BJ (cell line): ENCODE measurements at places on chromosomes 1 and 21.

DNA sequence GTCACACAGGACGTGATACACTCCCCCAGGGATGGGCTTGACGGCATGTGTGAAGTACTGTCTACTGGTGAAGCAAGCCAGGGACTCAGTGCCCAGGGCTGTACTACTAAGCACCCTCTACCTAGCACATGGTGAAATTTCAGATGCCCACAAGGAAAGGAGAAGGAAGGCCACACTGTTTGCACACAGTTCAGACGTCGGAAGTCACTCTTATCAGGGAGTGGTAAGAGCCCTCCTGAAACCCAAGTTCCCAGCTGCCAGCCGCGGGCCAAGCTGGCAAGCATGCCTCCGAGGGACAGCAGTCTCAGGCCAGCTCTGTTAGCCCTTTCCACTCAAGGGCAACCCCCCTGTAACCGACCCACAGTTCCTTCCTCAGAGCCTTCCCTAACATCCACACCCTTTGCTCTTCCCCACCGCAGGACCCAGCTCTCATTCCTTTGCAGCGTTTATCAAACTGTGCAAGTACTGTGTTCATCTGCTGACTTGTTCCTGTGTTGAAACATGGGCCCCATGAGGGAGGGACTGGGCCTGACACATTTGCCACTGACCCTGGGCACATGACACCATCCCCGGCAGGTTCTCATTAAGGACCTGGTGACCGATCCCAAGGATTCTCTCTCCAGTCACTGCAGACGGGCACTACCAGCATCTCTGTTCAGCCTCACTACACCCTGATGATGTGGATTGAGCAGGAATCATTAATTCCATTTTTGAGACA lies 58.5 kb downstream of the SLC66A1 start:
- DNase-seq = no peak

- DNase-seq = peak; percentile 21
These were observed 219.5 kb downstream of the TPR start for GRCh38 chr1:186155594-186155993.

DNA sequence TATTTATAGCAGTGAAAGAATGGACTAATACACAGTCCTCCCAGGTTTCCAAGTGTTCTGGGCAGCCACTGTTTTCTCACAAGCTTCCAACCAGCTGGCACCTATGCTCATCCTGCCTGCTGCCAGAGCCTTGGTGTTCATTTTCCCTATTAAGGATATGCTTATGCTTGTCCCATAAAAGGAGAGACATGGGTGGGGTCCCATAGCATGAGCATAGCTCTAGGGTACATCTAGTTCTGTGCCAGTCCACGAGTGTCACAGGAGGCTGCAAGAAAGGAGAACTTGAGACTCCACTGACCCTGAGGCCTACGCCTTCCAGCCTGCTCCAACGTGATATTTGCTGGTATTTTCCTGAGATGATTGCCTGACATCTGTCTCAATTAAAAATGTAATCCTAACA lies 192.4 kb upstream of the PTGFR start:
- DNase-seq = no peak

DNA sequence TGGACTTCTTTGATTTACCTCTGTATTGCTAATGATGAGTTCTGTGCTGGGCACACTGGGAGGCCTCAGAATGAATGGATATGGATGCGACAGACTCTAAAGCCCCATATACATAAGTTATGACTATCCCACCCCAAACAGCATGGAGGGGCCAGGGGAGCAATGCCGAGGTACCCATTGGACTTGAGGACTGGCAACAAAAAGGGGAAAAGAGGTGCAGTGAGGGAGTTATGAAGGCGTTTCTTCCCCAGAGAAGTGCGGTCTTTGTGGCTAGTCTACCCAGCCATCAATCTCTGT lies 15.2 kb upstream of the CDCA8 start:
- no peak for DNase-seq

- DNase-seq = no peak
These were observed 106.7 kb downstream of the CAMTA1 start for GRCh38 chr1:6891781-6892579.

- DNase-seq = no peak
These were observed 48.7 kb upstream of the DMRTA2 start for GRCh38 chr1:50471967-50472366.

DNA sequence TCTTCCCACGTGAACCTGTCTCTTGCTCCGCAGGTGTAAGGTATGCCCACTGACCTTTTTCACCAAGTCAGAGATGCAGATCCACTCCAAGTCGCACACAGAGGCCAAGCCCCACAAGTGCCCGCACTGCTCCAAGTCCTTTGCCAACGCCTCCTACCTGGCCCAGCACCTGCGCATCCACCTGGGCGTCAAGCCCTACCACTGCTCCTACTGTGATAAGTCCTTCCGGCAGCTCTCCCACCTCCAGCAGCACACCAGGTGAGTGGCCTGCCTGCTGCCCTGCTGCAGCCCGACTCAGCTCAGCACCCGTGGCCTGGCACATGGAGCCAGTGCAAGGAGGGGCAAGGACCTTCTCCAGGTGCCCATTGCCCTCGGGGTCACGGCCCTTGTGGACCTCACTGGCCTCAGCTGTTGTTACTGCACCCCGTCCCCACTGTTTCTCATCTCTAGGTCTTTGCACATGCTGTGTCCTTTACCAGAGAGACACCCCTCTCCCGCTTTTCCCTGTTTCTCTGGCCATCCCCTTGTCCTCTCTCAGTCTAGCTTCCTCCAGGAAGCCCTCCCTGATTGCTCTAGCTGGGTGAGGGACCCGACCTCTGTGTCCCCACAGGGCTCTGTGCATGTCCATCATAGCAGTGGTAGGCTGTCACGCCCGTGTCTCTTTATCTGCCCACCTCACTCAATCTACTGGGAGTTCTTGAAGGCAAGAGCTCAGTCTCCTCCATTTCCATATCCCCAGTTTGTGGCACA lies 25.4 kb downstream of the ZNF362 start:
- DNase-seq = no peak

- DNase-seq = no peak
These were observed 28.4 kb upstream of the LIN9 start for GRCh38 chr1:226337276-226337875.

GRCh38 chr1:15803380-15803779 lies 4.1 kb downstream of the UQCRHL start:
- DNase-seq = no peak

- no peak for DNase-seq
These were observed 2.7 kb downstream of the CAMK2N1 start for GRCh38 chr1:20483098-20483832.
